Left colon (tissue), 2 donors: ENCODE measurements at places on chromosomes 5 and 9. TPM values are rescaled to one million over a fixed set of nuclear protein-coding genes. Genes with fewer than 3 reads are reported as not detected.

The IFNA2 gene
- total RNA-seq = not detected

The KIF20A gene
- 4.0 TPM for total RNA-seq

The OSMR gene
- total RNA-seq = 6.9 TPM

The TLX3 gene
- not detected for total RNA-seq

The OR13F1 gene
- not detected for total RNA-seq

DNA sequence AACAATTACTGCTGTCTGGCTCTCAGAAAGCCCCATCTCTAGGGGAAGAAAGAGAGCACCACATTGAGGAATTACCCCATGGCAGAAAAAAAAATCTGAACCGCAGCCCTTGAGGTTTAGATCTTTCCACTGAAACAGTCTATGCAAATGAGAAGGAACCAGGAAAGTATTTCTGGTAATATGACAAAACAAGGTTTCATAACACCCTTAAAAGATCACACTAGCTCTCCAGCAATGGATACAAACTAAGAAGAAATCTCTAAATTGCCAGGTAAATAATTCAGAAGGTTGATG, 427.1 kb downstream of the PRELID2 start:
- no peak for DNase-seq

DNA sequence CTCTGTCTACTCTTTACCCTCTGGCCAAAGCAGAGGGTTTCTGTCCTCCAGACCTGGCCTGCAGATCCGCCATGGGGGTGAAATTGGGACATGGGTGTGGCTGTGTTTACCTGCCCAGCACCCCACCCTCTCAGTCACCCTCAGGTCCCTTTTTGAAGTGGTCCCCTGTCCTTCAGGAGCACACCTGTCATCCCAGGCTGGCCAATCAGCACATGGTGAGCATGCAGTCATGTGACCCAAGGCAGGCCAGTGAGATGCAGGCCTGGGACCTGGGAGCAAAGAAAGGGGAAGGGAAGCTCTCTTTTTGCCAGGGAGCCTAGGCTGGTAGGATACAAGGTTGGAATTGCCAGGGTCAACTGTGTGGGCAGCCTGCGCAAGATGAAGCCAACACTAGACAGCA, 28.3 kb upstream of the IER5L start:
- DNase-seq = no peak

DNA sequence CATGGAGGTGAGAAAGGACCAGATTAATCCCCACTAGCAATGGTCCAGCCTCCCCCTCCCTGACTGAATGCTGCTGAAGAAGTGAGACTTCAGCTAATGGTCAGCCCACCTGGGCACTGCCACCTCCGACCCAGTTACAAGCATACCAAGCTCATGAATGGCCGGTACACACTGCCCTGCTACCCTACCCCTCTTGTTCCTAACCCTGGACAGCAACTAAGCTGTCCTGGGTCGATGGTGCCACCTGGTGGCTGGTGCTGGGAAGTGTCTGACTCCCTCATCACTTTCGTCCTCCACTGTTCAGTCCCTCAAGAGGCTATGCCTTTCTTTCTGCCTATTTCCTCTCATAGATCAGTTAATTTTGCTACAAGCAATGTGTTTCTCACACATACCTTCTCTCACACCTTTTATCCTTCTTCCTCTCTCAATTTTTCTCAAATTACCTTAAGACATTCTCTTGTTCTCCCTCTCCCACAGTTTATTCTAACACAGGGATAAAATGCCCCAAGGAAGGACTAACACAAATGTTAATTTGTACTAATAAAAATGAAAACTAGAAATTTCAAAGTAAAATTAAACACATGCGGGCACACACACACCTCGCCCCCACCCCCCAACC, 42.4 kb downstream of the PAX5 start:
- no peak for DNase-seq

- no peak for DNase-seq
Measured at GRCh38 chr5:110106750-110107149, 417.0 kb downstream of the MAN2A1 start.

- DNase-seq = peak; percentile 45
Measured at GRCh38 chr5:74251141-74252035, 389.1 kb downstream of the ENC1 start.

- DNase-seq = no peak
Measured at GRCh38 chr5:58544195-58544594, 38.7 kb upstream of the RAB3C start.

DNA sequence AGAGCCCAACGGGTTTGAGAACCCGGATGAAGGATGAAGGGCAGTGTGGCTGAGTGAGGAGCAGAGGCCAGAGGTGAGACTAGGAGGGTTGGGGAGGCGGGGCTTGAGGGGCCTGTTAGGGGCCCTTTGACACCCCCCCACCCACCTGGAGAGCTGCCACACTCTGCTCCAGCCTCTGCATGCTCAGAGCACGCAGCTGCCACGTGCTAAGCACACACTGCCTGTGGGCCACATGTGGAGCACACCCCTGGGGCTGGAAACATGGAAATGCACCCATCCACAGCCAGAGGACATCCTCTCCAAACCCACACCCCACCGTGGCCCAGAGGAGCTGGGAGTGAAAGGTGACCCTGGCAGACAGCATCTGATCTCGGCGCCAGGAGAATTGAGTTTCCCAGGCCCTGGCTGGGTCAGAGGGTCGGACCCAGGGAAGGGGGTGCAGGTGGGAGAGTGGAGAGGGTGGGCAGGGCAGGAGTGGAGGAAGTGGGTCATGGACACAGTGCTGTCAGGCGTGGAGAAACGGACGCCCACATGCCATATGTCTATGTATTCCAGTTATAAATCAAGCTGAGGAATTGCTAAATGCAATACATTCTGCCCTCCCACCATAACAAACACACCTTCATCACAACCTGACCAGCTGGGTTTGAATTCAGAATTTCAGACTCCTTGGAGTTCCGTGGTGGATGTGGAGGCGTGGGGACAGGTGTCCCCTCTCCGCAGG, 5.9 kb downstream of the DNM1 start:
- DNase-seq = no peak

DNA sequence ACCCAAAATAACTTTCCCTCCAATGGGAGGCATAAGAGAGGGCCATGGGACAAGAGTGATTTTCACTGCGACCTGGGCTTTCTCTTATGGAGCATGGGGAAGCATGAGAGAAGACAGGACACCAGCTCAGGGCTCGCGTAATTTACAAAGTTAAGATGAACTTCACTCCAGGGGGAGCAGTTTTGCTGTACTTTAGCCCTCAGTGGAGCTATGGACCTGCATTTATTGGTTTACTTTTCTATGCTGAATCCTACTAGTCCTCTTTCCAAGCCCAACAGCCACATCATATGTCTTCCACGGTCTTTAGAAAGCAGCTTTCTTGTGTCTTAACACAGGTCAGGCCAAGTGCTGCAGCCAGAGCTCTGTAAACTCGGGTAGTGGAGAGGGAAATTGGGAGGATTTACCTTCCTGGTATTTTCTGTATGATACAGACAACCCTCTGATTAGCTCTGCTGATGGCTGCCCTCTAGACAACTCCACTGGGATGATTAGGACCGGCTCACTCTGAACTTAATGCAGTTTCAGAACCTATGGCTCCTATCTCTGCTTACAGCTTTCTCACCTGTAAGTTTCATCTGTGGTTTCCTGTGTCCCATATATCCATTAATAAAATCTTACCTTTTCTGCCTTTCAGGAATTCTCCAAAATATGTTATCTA, 581.0 kb upstream of the RORB start:
- DNase-seq = no peak

- DNase-seq = peak; percentile 63
Measured at GRCh38 chr9:76394960-76395252, 680 bp upstream of the RFK start.

DNA sequence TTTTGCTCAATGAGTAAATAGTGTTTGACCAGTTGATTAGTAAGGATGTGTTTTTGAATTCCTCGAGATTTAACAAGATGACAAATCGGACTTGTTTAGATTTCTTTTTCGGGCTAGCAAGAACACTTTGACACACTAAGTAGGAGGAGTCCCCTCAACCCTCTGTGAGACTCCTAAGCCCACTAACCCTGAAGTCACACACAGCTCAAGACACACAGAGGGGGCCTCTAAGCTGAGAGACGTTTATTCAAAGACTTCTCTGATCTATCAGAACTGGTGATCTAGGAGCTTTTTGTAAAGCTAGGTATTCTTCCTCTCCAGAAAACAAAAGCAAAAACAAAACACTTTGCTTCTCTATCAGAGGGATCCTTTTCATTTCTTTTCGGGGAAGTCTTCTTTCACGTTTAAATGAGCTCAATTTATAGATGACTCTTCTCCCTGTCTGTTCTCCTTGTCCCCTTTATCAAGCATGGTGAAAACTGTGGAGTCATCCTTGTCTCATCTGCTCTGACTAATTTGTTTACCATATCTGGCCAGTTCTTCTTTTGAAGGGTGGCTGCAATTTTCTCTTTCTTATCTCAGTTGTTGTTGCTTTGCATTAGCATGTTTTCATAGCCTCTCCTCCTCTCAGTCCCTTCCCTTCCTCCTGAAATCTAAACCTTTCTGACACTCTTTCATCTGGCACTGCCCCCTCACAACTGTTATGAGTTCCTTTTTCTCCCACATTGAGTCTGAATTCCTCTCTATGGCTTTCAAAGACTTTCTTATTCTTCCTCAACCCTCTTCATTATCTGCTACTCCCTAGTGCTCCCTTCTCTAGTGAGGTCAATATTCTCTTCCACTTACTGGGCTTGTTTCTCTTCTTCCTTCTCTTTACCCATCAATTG, 68.5 kb upstream of the RAI14 start:
- no peak for DNase-seq

DNA sequence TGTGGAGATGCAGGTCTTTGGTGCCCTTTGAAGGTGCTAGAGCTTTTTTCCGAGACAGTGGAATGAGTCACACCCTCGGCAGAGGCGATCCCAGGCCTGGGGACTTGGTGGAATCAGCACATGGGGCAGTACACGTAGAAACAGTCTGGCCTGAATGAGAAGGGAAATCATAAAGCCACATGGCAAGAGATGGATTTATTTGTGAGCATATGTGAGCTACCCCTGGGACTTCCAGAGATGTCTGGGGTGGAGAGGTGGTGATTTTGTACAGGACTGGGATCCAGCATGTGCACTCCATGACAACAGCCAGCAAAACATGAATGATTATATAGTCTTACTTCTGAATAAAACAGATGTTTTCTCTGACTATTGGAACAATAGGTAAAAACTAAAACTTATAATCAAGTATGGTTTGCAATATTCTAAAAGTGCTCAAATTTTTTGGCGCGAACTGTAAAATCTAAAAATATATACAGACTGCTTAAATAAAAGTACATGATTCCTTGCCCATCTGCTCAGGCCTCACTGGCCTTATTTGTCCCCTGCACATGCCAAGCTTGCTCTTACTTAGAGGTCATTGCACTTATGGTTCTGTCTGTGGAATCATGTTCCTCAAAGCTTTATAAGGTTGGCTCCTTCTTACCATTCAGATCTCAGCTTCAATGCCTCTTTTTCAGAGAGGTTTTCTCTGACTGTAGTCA, 54.7 kb upstream of the SMARCA2 start:
- no peak for DNase-seq

DNA sequence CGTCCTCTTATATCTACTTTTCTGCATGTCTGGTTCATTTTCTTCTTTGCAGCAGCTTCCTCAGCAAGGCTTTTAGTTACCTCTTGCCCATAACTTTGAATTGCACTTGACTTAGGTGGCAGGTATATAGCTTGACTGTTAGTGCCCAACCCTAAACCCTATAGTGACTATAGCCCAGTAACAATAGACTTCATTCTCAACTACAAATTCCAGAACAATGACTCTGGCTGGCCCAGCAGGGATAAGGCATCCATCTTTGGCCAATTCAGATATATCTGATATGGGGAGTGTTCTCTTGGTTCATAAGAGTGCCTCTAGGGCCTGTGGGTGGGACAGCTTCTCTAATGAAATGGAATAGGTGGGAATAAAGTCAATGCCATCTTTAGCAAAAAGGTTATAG, 246.2 kb downstream of the DMRT2 start:
- no peak for DNase-seq
